ENCODE measurements at places on chromosomes 1 and 21.

- DNase-seq, result no peak
These were observed 163.9 kb downstream of the LRRC40 start for GRCh38 chr1:70041317-70042045.

DNA sequence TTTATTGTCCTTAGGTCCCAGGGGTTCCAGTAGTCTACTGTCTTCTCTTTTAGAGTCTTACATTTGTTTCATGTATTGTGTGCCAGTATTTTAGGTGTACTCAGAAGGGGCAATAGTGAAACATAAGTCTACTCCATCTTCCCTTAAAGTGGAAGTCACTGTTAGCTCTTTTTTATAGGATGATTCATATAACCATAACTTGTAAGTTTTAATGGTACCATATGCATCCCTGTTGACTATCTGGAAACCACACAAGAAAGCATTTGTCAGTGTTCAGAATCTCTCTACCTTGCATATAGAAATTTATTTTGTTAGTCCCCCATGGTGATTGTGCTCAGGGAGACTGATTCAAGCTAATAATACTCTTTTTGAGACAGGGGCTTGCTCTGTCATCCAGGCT is 149.9 kb downstream of the HS2ST1 start:
- no peak for DNase-seq

DNA sequence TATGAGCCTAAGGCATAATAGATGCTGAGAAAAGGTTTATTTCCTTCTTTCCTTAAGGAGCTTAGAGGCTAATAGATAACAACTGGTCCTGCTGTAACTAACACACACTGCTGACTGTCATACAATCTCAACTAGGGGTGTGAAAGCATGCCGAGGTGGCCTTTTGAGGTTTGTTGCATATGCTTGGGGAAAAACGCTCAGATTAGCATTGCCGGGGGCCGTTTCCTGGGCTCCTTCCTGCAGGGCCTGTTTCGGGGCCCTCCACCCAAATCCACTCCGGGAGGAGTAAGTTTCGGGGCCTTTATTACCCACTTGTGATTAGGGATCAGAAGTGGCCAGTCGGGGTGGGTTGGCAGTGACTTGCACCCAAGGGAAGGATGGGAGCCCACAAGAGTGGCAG is 27.2 kb upstream of the RCSD1 start:
- DNase-seq, result no peak

GRCh38 chr1:199176713-199177112 is 537.9 kb downstream of the PTPRC start:
- no peak for DNase-seq

- DNase-seq, result no peak
These were observed 635.1 kb downstream of the PTPRC start for GRCh38 chr1:199273837-199274379.

- no peak for DNase-seq
These were observed 59.6 kb downstream of the RPS6KC1 start for GRCh38 chr1:213110349-213111300.

DNA sequence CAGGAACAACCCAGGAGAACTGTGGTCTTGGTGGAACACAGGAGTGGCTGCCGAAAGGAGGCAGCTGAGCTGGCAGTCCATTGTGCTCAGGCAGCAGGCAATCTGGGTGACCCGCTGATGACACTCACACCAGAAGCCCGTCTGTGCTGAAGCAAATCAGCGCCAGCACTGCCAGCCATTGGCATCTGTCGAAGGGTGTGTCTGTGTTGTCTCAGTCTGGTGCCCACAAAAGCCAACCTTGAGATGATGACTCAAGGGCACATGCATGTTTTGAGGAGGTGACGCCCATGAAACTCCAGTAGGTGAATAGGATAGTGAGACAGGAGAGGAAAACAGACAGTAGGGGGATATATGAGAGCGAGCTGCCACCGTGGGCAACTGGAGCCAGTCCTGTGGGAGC is 167.3 kb downstream of the KAZN start:
- DNase-seq, result no peak

DNA sequence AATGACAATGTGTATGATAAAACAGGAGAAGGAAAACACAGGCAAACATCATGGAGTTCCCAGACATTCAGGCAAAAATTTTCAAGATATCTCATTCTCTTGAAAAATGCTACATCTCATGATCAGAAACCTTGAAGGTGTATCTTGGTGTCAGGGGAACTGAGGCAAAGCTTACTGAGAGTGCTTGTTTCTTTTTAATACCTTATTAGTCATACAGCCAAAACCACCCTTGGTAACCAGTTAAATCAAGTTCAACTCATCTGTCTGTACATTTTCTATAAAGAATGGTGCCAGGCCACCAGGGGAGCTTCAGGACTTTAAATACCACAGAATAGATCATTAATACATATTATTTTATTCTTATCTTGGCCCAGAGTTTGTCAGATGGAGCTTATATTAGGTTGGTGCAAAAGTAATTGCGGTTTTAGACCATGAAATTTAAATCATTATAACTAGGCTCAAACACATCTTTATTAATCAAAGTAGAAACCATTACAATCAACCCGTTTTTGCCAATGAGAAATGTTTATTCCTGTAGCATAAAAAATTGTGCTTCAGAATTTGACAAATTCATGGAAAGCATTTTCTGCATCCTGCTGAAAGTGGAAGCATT is 1036.0 kb downstream of the AMY1C start:
- no peak for DNase-seq

DNA sequence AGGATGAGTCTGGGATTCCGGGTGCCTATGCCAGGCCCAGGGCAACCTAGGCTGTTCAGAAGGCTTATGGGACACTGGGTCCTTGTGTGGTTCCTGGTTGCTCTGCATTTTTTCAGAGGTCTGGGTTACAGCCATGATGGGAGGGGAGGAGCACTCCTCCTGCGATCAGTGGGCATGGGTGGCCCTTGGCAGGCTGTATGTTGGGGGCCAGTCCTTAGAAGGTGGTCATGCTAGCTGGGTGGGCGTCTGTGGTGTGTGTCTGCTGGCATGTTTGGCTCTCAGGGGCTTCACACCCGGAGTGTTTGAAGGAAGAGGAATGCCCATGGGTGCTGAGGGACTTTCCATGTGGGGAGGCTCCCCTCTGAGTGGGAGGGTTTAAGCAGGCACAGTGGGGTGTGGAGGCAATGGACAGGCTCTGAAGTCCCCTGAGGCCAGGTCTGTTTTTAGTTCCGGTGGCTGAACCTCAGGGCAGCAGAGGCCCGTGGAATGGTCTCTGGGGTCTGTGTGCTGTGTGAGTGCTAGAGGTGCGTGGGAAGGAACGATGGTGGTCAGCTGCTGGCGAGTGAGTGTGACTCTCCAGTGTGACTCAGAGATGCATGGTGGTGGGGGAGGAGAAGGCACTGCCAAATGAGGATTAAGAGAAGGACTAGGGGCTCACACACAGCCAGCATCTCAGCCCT is 25.3 kb downstream of the CACNA1E start:
- no peak for DNase-seq

GRCh38 chr21:45870851-45871615 is 110.5 kb upstream of the COL6A1 start:
- DNase-seq, result no peak

GRCh38 chr1:63717511-63718065 is 56.2 kb upstream of the ROR1 start:
- DNase-seq, result no peak

GRCh38 chr1:31145648-31146047 is 80.1 kb upstream of the PUM1 start:
- no peak for DNase-seq
